ENCODE measurements at places on chromosomes 1 and 21.

DNA sequence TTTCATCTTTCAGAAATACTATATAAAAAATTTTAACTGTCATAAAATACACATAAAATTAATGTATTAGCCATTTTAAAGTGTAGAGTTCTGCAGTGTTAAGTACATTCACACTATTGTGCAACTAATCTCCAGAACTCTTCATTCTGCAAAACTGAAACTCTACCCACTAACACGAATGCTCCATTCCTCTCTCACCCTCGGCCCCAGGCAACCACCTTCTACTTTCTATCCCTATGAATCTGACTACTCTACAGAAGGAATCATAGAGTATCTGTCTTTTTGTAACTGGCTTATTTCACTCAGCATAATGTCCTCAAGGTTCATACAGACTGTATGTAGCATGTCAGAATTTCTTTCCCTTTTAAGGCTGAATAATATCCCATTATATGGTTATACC is 43.4 kb downstream of the LTN1 start:
- DNase-seq: no peak

GRCh38 chr1:20712215-20712577 is 5.6 kb downstream of the KIF17 start:
- DNase-seq: peak; percentile 26

DNA sequence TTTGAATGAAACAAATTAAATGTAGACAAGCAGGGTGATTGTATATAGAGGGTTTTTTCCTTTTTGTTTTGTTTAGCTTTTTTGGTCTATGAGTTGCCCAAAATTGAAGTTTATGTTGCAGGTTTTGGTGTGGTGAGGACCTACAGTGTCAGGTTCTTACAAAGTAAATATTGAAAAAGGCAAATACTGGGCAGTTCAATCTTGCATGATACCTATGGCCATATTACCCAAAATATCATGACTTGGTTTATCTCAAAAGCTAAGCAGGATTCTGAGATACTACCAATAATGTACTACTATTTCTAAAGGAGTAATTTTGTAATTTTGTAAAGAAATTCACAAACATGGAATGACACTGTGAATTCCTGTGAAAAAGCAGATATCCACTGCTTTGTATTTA is 1.8 kb downstream of the DNAJB4 start:
- no peak for DNase-seq

DNA sequence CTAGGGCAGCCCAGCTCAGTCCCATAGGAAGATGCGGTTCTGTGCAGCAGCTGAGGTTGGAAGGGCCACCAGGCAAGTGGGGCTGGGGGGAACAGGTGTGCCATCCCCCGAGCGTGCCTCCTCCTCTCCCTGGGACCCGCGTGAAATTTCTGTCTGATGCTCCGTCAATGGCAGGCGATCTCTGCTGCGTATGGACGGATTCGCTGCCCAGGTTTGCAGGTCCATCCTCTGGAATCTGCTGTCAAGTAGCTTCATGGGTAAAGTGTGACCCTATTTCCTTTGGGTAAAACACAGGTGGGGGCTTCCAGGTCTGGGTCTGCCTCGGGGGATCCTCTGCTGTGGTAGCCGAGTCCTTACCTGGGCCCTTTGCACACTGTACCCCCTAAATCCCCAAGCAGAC is 114.6 kb upstream of the ARHGEF16 start:
- DNase-seq: no peak

GRCh38 chr1:178702146-178702545 is 22.9 kb upstream of the RALGPS2 start:
- no peak for DNase-seq

GRCh38 chr1:87180682-87181081 is 148.0 kb upstream of the LMO4 start:
- no peak for DNase-seq

GRCh38 chr1:207407655-207408260 is 46.4 kb upstream of the CR2 start:
- peak; percentile 93 for DNase-seq

GRCh38 chr1:67811781-67812180 is 21.5 kb downstream of the GNG12 start:
- DNase-seq: no peak

DNA sequence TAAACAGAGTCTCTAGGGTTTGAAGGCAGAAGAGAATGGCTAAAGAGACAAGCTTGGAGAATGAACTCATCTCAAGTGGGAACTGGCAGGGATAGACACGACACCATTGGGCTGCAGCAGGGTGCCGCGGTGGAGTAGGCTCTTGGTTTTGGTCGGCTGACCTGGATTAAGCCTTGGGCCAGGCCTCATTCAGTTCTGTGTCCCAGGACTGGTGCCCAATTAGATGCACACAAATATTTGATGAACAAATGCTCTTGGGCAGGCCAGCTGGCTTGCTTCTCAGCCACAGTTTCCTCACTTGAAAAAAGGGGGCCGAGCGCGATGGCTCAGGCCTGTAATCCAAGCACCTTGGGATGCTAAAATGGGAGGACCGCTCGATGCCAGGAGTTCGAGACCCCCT is 53.4 kb upstream of the CITED4 start:
- no peak for DNase-seq

- no peak for DNase-seq
Observed at GRCh38 chr1:85459290-85459689, 5.7 kb downstream of the DDAH1 start.

- DNase-seq: no peak
Observed at GRCh38 chr1:211329764-211330201, 3.1 kb downstream of the TRAF5 start.

GRCh38 chr21:35838350-35838749 is 222.0 kb downstream of the SETD4 start:
- no peak for DNase-seq

GRCh38 chr1:74333244-74333643 is 98.1 kb downstream of the TNNI3K start:
- no peak for DNase-seq

DNA sequence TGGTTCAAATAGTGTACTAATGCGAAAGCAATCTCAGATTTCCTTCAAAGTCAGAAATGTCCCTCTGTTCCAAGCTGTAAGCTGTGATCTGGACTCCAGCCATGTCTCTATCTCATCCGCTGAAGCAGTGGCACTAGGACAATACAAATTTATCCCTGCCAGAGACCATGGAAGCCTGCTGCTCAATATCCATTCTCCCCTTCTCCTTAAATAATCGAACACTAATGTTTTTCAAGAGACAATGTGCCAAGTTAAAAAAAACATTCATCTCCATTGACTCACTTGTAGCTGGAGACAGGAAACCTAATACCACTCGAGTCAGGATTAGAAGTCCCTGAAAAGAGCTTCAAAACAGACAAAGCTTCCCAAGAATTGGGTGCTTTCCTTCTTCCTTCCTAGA is 38.5 kb upstream of the PGBD5 start:
- DNase-seq: no peak

DNA sequence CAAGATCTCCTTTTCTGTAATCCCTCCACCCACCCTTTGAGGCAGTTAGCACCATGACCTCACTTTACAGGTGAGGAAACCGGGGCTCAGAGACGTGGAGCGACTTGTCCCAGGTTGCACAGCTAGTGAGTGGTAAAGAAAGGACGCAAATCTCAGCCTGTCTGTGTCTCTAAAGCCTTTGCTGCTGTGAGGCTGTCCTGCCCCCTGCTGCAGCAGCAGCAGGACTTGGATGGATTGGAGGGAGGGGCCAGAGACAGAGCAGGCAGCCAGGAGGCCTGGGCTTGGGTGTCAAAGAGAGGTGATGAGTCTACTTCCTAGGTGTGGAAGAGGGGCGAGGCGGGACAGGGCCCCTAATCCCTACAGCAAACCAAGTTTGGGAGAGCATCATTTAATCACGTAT is 69.6 kb downstream of the PTPRU start:
- DNase-seq: no peak

DNA sequence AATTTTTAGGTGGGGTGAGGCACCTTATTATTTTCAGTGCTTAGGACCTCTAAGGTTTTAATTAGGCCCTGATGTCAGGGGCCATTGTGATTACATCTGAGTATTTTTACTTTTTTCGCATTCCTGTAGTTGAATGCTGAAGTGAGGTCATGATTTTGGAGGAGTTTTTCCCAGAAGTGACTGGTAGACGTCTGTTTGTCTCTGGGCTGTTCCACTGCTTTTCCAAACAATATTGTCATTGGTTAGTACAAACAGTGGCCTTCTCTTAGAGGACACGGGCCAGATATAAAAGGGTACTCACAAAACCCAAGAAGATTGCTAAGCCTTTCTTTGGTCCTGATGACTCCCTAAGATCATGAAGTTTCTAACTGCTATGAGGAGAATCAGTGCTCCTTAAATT is 7.6 kb upstream of the RASAL2 start:
- no peak for DNase-seq

- DNase-seq: no peak
Observed at GRCh38 chr1:61299463-61299862, 217.1 kb downstream of the NFIA start.

- no peak for DNase-seq
Observed at GRCh38 chr1:45569571-45569961, 14.3 kb upstream of the NASP start.

DNA sequence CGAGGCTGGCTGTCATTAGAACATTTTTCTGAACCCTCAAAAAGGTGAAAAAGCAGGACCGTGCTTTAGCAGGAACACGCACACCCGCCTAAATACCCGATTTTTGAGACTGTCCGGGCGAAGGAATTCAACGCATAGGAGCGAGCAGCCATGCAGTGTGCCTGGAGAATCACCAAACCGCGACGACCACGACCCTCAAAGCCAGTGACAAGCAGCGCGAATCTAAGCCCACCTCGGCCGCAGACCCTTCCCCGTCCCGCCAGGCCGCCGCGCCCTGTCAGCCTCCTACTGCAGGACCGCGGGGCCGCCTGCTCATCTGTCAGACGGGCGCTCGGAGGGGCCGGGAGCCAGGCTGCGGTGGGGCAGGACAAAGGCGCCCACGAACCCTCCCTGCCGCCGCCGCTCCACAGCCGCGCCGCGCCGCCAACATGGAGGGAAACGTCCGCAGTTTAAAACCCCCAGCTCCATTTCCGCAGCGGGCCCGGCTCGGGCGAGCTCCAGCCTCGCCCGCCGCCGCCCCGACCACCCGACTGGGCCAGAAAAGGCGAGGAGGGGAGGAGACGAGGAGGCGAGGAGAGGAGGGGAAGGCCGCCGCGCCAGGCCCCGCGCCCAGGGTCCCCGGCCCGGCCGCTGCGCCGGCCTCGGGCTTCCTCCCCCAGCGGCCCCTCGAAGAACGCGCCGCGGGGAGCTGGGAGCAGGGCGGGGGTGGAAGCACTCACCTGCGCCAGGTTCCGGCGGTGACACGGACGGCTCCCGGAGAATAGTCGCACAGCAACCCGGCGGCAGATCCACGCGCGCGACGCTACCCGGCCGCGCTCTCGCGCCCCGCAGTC is at the start of gene LBR:
LBR (minus strand) TSS at position 804 of the 833 bp plus-strand sequence. CDS start 3,963 bp downstream, outside the sequence.
- DNase-seq: no peak

DNA sequence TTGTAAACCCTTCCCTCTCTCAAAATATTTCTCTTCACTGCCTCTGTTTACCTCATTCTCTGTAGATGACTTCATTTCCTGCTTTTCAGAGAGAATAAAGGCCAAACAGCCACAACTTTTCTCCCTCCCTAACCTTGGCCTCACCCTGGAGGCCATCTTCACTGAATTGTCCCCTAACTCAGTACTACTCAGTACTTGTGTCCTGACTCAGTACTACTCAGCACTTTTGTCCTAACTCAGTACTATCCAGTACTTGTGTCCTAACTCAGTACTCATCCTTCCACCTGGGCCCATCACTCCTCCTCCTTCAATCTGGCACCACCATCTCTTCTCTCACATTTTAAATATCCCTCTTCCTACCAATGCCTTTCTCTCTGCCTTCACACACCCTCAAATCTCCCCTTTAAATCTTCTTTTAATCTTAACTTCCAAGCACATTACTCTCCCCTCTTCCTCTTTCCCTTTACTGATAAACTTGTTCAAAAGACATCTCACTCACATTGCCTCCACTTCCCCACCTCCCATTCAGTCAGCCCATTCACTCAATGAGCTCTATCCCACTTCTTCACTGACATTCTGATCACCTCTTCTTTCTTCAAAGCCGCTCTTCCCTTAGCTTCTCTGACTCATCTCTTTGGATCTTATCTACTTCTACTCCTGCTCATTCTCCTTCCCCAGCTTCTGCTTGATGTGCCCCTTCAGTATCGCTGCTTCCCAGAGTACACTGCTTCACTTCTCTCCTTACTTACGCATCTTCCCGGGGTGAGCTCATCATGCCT is 121.4 kb downstream of the RNF220 start:
- DNase-seq: no peak

- no peak for DNase-seq
Observed at GRCh38 chr21:44929242-44929798, 8.6 kb upstream of the ITGB2 start.

GRCh38 chr1:212344905-212345304 is 59.7 kb downstream of the PPP2R5A start:
- no peak for DNase-seq

DNA sequence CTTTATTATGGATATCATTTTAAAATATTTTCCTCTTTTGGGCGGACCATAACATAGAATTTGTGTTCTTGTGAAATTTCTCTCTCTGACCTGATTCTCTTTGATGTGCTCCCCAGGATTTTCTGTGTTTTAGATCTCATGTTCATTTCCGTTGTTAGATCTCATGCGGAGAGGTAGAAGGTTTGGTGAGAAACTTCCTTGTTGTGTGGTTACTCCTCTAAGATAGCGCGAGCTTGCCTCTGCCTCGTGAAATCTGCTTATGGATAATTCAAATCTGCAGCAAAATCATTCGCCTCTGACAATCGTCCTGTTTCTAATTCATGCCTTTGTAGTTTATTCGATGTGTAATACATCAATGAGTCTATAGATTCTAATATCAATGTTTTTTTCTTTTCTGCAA is 580.4 kb downstream of the USP25 start:
- no peak for DNase-seq

GRCh38 chr1:70382682-70383081 is 28.2 kb upstream of the ANKRD13C start:
- peak; percentile 1 for DNase-seq

DNA sequence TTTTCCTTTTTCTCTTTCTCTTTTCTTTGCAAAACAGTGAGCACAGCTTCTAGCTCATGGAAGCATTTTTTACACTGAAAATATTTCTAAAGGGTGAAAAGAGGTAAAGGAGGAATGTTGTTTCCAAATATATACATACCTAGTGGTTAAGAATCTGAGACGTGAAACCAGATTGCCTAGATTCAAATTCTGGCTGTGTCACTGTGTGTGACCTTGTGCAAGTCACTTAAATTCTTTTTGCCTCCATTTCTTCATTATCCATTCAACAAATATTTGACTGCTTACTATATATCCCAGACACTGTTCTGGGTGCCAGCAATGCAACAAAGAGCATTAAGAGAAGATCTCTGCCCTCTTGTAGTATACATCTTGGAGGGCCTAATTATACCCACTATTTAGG is 53.3 kb downstream of the ZFYVE9 start:
- DNase-seq: no peak

DNA sequence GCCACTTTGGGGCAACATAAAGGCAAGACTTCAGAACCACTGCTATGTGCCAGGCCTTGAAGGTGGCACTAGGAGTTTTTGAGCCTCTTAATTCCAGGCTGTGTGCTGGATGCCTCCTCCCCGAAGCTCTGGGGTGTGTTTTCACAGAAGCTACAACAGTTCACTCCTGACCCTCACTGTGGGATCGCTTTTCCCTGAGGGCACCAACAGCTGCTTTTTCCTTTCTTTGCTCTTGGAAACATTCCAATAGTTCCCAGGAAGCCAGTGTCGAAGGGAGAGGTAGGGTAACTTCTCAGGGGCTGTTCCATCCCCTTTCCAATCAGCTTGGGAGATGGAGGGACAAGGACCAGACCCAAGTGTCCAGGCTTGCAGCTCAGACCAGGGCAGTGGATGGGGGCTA is 153.4 kb downstream of the C1orf94 start:
- DNase-seq: no peak

Measured in inflammatory macrophage (primary cell).